Hematopoietic multipotent progenitor cell (in vitro differentiated cells): ENCODE measurements at places on chromosomes 16 and 17. TPM values are rescaled to one million over a fixed set of nuclear protein-coding genes. Genes with fewer than 3 reads are reported as not detected.

- DNase-seq, result peak; percentile 53
Measured at GRCh38 chr17:14427900-14428647, 127.2 kb downstream of the HS3ST3B1 start.

- DNase-seq, result no peak
Measured at GRCh38 chr17:49086649-49087048, 45.9 kb upstream of the B4GALNT2 start.

DNA sequence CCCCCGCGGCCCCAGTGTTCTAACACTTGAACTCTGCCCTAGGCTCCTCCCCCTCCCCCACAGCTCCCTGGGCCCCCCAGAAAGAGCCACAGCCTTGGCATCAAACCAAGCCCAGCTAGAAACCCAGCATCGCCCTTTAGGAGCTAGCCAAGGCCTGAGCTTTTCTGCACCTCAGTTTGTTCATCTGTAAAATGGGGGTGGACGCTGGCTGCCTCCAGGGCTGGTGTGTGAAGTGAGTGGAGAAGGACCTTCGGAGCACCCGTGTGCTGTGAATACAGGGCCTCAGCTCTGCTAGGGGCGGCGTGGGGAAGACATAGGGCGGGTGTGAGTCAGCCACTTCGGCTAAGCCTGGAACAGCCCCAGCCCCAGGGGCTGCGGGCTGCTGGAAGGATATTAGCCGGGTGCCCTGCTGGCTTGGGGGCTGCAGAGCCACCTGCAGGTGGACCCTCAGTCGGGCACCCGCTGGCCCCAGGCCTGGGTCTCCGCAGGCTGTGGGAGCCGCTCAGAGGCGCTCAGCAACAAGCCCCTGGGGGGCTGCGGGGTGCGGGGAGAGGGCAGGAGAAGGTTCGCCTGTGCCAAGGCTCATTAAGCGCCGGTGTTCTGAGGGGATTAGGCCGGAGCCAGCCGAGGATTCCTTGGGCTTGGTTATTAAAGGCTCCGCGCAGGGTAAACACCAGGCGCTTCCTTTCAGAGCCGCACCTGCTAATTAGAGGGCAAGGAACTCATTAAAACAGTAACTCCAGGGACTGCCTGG lies 217.0 kb upstream of the CIBAR2 start:
- DNase-seq, result peak; percentile 38

- DNase-seq, result no peak
Measured at GRCh38 chr16:84643180-84643583, 5.1 kb upstream of the KLHL36 start.

DNA sequence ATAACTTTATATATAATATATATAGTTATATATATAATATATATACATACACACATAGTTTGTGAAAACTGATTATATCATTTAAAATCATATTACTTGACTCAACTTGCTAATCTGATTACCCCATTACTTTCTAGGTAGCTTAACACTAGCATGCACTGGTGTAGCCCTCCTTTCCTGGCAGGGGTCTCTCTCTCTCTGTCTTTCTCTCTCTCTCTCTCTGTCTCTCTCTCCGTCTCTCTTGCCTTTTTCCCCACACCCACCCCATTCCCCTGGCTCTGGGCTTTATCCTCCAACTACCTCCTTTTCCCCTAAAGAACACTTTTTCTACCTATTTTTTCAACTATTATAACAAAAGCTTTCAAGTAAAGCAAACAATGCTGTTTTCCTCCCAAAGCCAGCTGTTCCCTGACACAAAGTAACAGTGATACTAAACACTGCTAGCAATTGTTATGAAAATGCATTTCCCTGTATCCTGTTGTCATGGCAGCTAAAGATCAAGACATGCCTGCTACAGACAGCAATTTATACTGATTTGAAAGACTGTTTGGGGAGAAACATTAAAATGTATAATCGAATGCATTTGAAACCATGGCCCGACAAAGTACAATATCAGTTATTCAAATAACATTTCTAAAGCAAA lies 89.4 kb downstream of the CHD9NB start:
- DNase-seq, result no peak

- no peak for DNase-seq
Measured at GRCh38 chr17:77828749-77829539, 129.6 kb upstream of the TNRC6C start.

DNA sequence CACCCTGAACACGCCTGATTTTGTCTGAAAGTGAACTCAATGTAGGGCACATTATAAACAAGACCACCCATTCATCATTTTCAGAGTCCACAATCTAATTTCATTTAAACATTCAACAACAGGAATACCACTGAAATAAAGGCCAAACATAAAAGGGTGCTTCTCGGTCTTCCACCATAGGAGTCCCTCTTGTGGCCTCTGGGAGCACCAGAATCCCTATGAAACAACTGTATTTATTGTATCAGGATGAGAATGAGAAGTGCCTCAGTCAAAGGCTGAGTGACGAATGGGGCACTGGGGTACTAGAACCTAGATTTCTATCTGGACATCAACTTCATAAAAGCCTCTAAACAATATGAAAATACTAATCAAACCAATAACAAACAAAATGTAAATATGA lies 40.4 kb downstream of the NXPH3 start:
- no peak for DNase-seq

DNA sequence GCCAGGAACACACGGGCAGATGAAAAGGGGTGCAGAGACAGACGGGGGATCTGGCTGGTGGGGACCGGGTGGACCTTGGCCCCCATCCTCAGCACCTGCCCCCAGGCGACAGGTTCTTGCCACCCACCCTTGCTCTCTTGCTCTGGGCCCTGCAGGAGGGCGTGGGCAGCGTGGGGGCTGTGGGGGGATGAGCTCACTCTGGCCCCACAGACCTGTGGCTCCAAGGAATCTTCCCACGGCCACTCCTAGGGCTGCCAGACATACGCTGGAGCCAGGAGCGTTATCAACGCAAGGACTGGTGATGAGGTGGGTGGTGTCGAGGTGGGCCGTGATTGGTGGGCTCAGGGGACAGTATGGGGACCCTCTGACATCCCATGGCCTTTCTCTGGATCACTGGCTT lies 6.3 kb downstream of the CTRB1 start:
- DNase-seq, result no peak

DNA sequence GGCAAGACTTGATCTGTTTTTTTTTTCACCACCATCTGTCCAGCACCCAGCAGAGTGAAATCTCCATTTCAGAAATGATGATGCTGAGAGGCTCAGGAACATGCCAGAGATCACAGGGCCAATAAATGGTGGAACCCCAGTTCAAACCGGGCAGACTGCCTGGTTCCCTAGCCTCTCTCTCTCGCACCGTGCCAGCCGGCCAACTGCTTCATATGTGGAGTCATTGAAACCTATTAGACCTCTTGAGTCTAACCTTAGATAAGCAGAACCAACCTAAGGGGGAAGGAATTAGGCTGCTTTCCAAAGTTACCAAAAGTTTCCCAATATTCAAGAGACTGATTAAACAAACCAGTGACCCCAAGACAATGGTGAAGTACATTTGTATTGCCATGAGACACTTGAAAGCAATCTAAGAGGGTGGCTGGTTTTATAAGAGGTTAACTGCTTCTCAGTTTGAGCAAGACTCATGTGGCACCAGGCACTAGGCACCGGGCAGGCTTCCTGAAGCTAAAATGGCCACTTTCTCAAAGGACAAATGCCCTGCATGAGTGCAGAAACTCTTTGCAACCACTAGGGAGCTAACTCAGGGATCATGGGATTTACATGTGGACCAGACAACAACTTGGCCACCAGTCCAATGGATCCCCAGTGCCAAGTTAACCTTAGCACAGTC lies 18.4 kb downstream of the TOX3 start:
- DNase-seq, result no peak

DNA sequence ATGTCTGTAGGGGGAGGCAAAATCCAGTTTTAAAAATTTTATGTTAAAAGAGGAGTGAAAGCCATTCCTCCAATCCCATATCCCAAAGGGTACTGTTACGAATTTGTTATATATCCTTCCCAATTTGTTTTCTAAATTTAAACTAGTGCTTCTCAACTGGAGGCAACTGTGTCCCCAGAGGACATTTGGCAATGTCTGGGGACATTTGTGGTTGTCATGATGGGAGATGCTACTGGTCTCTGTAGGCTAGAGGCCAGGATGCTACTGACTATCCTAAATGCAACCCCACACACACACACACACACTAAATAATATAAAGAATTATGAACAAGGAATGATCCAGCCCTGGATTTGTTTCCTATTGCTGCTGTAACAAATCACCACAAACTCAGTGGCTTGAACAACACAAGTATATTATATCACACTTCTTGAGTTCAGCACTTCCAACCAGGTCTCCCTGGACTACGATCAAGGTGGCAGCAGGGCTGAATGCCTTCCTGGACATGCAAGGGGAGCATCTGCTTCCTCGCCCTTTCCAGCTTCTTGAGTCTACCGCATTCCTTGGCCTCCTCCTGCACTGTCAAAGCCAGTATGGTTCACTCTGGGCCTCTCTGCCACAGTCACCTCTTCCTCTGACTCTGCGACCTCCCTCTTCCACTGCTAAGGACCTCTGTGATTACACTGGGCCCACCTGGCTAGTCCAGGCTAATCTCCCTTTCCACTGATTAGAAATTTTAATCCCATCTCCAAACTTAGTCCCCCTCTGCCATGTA lies 30.1 kb downstream of the ARHGAP17 start:
- DNase-seq, result no peak

DNA sequence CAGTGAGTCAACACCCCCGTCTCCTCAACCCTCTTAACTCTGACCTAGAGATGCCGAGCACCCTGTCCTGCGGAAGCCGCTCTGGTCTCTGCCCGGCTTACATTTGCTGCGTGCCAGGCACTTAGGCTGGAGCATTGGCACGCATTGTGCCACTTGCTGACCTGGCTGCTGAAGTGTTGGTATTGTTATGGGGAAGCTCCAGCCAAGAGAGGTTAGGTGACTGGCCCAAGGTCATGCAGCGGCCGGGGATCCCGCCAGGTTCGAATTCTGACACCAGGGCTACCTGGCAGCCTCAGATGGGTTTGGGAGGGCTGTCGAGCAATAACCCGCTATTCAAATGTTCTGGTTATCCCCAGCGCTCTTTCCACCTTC lies 5.0 kb upstream of the HSD17B1 start:
- DNase-seq, result no peak

DNA sequence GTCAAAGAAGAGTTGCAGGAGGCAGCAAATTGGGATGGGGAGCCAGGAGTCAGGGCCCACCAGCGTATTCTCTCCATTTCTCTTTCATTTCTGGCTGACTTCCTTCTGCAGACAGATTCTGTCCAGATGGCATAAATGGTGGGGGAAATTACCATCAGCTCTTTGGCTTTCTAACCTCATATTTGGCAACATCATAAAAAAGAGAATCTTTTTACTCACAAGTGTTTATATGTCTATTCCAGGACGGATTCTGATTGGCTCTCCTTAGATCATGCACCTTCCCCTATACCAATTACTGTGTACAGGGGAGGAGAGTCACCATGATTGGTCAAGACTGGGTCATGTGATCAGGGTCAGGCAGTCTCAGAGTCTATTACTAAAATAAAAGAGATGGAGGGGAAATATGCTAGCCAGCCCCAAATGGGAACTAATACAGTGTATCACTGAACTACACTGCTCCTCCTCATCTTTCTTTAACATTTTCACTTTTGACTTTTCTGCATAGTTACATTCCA lies 537.1 kb upstream of the EEF2KMT start:
- no peak for DNase-seq

DNA sequence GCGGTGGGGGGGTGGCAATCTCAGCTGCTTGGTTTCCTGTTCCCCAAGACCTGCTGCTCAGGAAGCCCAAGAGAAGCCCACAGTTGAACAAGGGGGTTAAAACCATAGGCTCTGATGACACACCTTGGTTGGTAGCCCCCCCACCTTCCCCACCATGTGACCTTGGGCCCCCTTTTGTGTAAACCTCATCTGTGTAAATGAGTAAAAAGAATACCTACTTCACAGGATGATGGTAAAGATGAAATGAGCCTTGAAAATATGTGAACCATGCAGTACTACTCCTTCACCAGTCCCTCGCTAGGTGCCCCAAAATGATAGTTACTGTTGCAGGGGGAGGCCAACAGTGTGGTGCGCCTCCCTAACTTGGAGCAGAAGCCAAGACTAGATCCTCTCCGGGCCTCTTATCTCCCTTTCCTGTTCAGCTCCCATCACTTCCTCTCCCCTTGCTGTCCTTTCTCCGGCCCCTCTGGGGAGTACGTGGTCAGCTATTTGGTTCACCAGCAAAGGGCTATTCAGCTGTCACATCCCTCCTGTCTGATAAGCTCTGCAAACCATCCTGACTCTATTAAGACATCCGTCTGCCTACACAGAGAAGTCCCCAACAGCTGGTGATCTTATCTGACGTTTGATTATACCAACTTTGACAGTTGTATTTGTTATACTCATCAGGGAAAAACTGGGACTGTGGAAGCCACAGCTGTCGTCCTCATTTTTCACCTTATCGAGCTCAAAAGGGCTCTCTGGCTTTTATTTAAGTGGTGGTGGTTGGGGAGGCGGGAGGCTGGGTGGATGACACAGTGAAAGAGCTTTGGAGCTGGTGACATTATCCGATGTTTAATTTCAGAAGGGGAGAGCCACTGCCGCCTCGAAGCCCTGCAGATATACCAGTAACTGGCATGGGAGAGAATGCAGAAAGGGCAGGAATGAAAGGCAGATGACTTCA lies 19.9 kb downstream of the DCAKD start:
- no peak for DNase-seq

DNA sequence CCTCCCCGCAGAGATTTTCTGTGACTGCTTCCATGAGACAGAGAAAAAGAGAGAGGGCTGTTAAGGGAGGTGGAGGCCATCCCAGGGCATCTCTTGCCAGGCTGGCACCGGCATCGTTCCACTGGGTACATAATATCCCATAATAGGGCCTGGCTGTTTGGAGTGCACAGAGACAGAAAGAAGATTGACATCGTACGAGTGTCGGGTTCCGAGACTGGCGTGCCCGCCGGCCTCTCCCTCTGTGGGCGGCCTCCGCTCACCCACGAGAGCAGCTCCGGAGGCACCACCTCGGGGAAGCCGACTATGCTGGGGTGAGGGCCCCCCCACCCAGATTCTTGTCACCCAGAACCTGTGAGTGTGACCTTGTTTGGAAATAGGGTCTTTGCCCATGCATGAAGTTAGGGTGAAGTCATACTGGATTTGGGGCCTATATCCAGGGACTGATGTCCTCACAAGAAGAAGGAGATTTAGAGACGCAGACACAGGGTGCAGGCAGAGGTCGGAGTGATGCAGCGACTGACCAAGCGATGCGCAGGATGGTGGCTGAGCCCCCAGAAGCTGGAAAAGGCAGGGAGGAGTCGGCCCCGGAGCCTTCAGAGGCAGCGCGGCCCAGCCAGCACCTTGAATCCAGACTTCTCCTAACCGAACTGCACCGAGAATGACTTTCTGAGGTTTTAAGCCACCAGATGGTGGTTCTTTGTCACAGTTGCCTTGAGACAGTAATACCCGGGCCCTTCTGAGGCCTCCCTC lies 101.8 kb upstream of the CIBAR2 start:
- no peak for DNase-seq

PLSCR3 gene
- 26.9 TPM for total RNA-seq

PRSS8 gene
- total RNA-seq, result not detected

NAA60 gene
- 23.7 TPM for total RNA-seq

CLDN7 gene
- total RNA-seq, result 9.7 TPM

ZMYND15 gene
- under 0.01 TPM for total RNA-seq

SPEM1 gene
- not detected for total RNA-seq

KRT13 gene
- total RNA-seq, result not detected

CACNA1G gene
- under 0.01 TPM for total RNA-seq

IRF8 gene
- 19.7 TPM for total RNA-seq

MYO15A gene
- total RNA-seq, result 1.6 TPM

FBXL16 gene
- total RNA-seq, result 0.54 TPM
